ENCODE measurements at places on chromosomes 12 and 14. TPM values are rescaled to one million over a fixed set of nuclear protein-coding genes. Genes with fewer than 3 reads are reported as not detected.

The CCDC196 gene
- not detected for total RNA-seq

DNA sequence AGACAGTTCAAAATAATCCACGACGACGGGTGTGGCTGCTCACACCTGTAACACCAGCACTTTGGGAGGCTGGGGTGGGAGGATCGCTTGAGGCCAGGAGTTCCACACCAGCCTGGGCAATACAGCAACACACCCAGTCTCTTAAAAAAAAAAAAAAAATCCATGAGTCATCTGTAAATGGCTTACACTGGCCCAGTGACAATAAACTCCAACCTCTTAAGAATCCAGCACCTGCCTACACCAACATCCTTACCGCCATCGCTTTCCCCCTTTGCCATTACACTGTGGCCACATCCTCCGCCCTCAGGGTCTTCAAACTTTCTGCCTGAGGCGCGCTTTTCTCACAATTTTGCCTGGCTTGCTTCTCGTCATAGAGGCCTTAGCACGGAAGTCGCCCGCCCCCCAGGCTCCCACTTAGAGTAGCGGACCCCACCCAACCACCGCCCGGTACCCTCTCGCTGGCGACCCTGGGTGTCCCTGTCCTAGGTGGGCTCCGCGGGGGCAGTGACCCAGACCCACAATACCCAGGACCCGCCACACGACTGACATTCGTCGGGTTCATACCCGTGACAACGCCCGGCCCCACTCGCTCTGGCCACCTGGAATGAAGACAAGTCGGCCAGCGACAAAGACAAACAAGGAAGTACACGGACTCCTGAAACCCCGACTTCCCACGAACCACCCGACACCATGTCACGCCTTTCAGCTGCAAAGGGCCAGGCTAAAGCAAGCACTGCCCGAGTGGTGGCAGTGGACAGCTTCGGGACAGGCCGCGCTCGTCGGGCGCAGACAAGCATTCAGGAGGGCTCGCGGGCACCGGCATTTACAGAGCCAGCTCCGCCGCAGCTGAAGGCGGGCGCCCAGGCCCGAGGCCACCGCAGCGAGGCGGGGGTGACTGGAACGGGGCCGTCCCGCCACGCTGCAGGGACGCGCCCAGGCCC lies 636 bp downstream of the GOLGA3 start:
- no peak for DNase-seq

The AKAP5 gene
- 28.1 TPM for total RNA-seq

The NEDD8 gene
- total RNA-seq, result 200 TPM

The EID3 gene
- total RNA-seq, result 4.0 TPM

- DNase-seq, result no peak
Measured at GRCh38 chr12:118375348-118375747, 1.0 kb upstream of the SUDS3 start.

- no peak for DNase-seq
Measured at GRCh38 chr14:99234961-99235571, 36.9 kb downstream of the BCL11B start.

DNA sequence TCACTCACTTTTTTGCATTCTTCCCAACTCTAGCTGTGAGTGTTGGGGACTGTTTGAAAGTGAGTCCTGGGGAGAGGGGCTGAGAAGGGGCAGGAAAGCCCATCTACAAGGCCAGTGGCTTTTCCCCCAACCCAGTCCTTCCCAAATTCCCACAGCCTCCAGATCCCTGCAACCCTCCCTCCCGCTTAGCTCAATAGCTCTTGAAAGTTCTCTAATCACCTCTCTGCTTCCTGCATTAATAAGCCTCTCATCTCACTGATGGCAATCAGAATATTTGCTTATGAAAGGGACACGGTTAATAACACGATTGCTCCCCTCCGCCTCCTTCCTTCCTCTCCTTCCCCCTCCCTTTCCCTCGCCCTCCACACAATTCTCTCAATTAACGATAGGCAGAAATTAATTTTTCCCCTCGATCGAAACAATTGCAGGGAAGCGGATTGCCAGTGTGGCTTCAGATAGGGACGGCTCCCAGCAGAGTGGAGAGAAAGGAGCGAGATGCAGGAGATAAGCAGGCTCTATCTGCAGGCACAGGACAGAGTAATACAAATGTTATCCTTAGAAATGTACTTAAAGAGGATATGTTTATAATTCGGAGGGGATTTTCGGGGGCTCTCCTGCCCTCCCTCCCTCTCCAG lies 15.1 kb upstream of the GPATCH2L start:
- DNase-seq, result no peak

The SNRPF gene
- total RNA-seq, result 21.4 TPM

GRCh38 chr12:106022568-106023012 lies 116.2 kb downstream of the NUAK1 start:
- DNase-seq, result no peak

- DNase-seq, result no peak
Measured at GRCh38 chr12:2163177-2163941, 110.6 kb downstream of the CACNA1C start.

GRCh38 chr12:76586764-76587395 lies 27.3 kb upstream of the OSBPL8 start:
- DNase-seq, result no peak

The PTGER2 gene
- not detected for total RNA-seq

The C1R gene
- total RNA-seq, result 17.8 TPM

DNA sequence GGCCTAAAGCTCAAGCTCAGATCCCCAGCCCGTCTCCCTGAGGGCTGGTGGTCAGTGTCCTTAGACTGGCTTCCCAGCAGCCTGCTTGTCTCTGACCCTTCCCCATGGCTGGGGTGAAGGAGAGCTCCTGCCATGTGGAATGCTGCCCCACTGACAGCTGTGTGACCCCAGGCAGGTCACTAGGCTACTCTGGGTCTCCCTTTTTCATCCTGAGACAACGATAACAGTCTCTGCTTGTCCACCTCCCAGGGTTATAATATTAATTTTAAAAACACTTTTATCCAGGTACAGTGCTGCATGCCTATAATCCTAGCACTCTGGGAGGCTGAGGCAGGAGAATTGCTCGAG lies 47.3 kb downstream of the SYNE3 start:
- no peak for DNase-seq

- DNase-seq, result no peak
Measured at GRCh38 chr12:114669401-114670290, 14.3 kb downstream of the TBX3 start.

The PDE3A gene
- total RNA-seq, result 2.2 TPM

The ZNF385A gene
- total RNA-seq, result 76.2 TPM

The CLEC4A gene
- total RNA-seq, result 1.3 TPM

The TRMT61A gene
- 14.3 TPM for total RNA-seq

- DNase-seq, result no peak
Measured at GRCh38 chr14:50932156-50932555, 12.1 kb downstream of the PYGL start.

DNA sequence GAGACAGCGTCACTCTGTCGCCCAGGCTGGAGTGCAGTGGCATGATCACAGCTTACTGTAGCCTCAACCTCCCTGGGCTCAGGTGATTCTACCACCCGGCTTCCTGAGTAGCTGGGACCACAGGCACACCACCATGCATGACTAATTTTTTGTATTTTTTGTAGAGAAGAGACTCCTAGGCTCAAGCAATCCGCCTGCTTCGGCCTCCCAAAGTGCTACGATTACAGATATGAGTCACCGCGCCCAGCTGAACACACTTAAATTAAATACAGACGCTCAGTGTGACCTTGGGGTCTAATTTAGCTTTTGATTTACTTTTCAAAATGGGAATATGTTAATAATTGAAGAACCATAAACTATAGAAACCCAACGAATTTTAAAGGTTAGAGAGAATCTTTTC lies 77.2 kb downstream of the C2CD5 start:
- no peak for DNase-seq

The SLC39A2 gene
- total RNA-seq, result not detected

The GPD1 gene
- 11.2 TPM for total RNA-seq

GRCh38 chr12:47397664-47398281 lies 308.1 kb downstream of the RPAP3 start:
- no peak for DNase-seq

DNA sequence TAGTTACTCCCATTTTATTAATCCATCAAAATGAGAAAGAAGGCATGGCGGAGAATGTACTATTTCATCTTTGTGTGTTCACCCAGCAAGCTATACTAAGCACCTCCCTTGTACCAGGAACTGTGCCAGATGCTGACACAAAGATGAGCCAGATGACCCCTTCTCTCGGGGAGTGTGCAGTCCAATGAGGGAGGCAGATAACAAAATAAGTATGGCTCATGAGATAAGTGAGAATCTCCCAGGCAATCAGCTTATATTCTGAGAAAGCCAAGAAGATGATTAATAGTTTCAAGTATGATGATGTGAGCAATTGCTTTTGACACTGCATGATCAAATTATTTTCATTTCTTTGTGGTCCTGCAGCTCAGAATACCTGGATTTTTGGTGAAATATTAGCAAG lies 1.3 kb upstream of the TMEM233 start:
- DNase-seq, result no peak

GRCh38 chr14:72700338-72701236 lies 193.3 kb downstream of the DPF3 start:
- DNase-seq, result no peak

- no peak for DNase-seq
Measured at GRCh38 chr14:48874711-48875110, 711.5 kb downstream of the RPS29 start.

GRCh38 chr12:20757-21156 lies 45.8 kb upstream of the IQSEC3 start:
- peak; percentile 26 for DNase-seq
